Muscle of arm (tissue), 14 donors: ENCODE measurements at places on chromosomes 7 and 10.
A peak's percentile ranks its signal among the peaks of the same experiment; 100 is the strongest.

- no peak for DNase-seq
Measured at GRCh38 chr10:86105640-86106039, 261.0 kb downstream of the GRID1 start.

GRCh38 chr7:427506-428103, 92.0 kb downstream of the PDGFA start:
- no peak for DNase-seq

DNA sequence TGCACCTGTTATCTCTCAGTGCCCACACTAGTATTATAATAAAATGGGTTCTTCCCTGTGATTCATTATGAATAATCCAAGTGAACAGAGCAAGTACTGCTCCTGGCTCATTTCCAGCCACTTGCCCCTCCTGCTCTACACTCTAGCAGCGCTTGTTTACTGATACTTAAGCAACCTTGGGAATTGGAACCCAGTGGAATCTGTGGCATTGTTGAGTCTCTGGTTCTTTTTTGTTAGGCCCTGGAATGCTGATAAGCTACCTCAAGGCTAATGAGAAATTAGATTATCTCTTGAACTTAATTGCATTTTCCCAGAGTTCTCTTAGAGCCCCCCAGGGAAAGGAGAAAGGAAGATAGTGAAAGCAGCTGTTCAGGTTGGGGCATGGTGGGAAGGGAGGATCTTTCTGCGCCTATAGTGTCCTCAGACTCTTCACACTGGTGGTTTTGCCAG, 34.0 kb downstream of the PRKAR2B start:
- no peak for DNase-seq

GRCh38 chr7:2263176-2263575, 21.1 kb downstream of the NUDT1 start:
- no peak for DNase-seq

GRCh38 chr7:1810961-1811849, 141.1 kb downstream of the ELFN1 start:
- peak; percentile 54 for DNase-seq

DNA sequence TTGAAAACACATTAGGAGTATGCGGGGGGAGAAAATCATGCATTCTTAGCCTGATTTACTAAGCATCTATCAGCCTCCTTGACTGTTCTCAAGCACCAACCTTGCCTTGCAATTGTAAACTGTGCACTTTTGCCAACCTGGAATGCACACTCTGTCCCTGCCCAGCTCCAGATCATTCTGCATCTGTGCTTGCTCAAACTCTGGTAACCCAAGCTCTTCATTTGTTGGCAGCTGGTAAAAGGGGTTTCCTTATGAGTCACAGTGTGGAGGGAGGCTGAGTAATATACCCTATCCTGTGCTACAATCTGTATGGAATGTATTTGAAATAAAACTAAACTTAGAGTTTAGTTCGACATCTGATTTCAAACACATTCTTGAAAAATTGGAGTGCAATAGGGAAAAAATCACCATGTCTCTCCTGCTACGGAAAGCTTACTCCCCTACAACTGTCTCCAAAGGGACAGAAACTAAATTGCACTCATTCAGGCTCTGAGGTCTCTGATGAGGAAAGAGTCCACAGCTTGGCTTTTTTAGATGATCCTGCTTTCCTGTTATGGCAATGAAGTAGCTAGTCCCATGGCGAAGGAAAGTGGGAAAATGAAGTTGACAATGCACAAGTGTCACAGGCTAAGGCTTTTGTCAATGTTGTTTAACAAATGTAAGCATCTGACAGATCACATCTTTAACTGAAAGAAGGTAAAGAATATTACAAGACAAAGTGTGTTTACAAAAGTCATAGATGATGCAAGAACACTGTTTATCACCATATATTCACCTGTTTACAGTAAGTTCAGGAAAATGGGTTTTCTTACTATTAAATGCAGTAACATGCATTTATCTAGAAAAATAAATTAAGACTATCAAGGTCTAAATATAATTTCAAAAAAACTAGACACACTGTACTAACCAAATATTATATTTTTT, 61.9 kb downstream of the TES start:
- peak; percentile 67 for DNase-seq

DNA sequence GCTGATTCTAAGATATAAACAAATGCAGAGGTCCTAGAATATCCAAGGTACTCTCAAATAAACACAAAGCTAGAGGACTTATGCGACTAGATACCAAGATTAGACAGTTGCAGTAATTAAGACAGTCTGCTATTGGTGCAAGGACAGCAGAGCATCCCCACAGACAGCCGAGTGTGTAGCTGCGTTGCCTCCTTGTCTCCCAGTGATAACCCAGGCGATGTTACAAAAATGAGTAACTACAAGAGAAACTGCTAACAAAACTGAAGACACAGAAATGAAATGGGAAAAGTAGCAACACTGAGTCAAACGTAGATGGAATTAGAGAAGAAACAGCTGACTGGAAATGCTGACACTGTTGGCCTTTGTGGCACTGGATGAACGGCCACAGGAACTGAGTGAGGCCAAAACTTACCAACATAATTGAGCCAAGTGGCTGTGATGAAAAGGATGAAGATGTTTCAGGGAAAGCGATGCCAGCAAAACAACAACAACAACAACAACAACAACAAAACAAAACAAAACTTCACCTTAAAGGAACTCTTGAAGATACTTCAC, 54.3 kb downstream of the BAIAP2L1 start:
- no peak for DNase-seq

- peak; percentile 2 for DNase-seq
Measured at GRCh38 chr7:103704701-103705100, 258.7 kb upstream of the SLC26A5 start.

DNA sequence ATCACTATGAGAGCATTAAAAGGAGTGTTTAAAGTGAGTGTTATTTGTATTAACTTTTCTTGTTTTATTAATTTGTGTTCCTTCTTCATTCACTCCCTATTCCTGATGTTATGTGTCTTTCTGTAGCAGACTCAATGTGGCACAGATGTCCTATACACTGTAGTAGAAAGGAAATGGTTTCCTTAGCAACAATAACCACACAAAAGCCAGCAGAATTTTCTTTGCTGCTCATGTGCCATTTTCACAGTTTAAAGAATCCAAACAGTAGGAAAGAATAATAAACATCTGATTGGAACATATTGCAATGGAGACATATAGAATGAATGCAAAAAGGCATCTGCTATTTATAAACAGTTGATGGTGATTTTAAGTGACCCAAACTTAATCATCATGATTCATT, 763.6 kb downstream of the PHTF2 start:
- no peak for DNase-seq

- DNase-seq, result no peak
Measured at GRCh38 chr7:1979591-1980560, 252.9 kb downstream of the MAD1L1 start.

GRCh38 chr10:27998178-27998953, 513 bp downstream of the ODAD2 start:
- peak; percentile 57 for DNase-seq

DNA sequence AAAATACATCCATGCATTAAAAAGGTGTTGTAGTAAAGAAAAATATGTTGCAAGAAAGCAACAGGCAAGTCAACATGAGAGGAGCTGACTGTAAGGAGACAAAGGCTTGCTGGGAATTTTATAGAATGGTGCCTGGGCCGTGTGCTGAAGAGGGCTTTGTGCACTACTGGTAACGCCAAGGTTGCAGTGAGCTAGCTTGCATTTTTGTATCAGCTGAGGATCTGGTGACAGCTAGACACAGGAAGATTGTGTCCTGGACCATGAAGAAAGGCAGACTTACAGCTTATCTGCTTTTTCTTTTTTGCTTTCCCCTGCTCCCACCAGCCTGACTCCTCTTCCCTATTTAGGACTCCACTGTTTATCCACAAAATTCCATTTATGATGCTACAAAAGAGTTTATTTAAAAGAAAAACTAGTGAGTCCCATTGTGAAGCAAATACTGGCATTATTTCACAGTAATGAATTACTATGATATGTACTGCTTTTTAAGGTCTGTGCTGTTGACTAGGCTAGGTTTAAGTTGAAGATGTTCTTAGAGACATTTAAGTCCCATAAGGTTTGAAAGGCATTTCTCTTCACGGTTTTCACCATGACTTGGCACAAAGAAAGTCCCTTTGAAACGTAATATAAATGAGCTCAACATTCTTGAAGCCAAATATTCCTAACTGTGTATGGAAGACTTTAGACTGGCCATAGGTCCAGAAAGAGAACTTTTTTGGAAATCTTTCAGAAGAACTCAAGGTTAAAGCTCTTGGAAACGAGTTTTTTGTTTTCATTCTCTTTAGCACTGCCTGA, 88.6 kb downstream of the SEC23IP start:
- peak; percentile 38 for DNase-seq

DNA sequence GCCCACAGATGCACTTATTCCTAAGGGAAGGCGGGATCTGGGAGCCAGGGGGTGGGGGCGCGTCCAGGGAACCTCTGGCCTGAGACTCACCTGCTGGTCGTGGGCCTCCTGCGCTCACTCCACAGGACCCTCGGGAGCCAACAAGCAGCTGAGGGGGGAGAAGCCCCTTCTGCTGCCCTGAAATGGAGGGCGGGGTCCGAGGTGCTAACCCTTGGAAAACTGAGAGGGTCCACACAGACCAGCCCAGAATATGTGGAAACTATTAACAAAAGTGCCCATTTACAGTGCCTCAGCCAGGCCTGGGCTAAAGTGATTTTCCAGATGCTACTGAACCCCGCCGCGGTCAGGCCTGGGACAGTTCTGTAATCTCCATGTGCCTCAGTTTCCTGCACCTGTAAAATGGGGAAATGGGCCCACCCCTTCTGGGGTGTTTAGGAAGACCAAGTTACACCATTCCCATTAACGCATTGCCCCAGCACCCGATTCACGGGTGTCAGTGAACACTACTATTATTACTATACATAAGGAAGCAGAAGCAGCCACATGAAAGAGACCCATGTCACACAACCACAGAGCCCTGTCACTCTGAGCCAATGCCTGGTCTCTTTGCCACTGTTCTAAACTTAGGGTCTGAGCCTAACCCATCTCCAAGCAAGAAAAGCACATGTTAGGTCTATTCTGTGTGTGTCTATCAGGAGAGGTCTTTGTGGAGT, 630 bp upstream of the VSTM4 start:
- DNase-seq, result no peak

GRCh38 chr7:105429746-105430612, 41.3 kb upstream of the SRPK2 start:
- DNase-seq, result peak; percentile 44

DNA sequence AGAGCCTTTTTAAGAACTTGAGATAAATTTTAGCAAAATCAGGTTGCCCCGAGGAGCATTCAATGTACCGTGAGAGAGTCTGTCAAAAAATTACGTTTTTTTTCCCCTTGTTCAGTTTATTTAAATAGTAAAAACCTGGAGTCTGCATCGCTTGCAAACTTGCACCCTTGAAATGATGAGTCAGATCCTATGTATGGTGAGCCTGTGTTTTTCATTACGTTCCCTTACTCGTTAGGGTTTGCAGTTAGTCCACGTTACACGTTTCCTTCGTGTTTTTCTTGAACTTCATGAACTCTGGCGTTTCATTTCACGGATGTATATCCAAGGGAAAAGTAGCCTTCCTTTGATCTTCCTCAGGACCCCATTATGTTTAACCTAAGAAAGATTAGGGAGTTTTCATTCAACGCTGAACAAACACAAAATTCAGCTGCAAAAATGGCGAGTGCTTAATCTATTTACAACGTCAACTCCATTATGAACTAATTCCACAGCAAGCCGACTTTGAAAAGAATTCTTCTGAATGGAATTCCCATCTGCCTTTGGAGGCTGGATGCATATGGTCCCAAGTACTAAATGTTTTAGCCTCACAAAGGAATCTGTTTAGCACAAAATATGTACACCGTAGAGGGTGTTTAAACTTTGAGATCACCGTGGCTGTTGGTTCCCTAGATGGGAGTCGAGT, 182.4 kb downstream of the MYOF start:
- DNase-seq, result peak; percentile 24

- no peak for DNase-seq
Measured at GRCh38 chr7:112152186-112152585, 54.0 kb downstream of the DOCK4 start.

GRCh38 chr10:91909117-91909677, at the start of gene FGFBP3:
Gene FGFBP3, minus strand, starts transcription at chr10:91909486. Its CDS starts 517 bp downstream, at chr10:91908969.
- DNase-seq, result peak; percentile 62

- DNase-seq, result no peak
Measured at GRCh38 chr7:81419731-81420130, 350.1 kb downstream of the HGF start.

DNA sequence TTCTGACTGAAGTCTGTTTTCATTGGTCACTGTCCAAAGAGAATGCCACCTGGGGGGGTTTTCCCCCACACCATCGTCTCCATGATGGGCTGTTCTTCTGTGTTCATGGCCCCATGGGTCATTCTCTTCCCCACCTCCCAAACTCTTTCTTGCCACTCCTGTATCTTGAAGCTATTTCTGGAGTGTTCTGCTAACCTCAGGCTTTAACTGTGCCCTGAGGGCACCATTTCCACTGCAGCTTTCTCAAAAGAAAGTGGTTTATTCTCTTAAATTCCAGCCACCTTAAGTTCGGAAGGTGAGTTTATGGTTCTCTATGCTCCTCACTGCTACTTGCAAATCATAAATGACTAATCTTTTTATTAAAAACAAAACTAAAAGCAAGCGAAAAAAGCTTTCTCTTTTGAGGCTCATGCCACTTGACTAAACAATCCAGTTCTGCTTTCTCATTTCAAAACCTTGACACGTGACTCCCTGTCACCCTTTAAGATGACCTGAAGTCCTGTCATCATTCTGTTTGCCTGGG, 7.4 kb upstream of the APBB1IP start:
- peak; percentile 2 for DNase-seq

GRCh38 chr10:121531076-121531829, 67.0 kb downstream of the FGFR2 start:
- no peak for DNase-seq

GRCh38 chr7:149334219-149334618, 72.2 kb downstream of the ZNF783 start:
- no peak for DNase-seq

- DNase-seq, result peak; percentile 1
Measured at GRCh38 chr10:8312781-8313180, 258.3 kb downstream of the GATA3 start.

DNA sequence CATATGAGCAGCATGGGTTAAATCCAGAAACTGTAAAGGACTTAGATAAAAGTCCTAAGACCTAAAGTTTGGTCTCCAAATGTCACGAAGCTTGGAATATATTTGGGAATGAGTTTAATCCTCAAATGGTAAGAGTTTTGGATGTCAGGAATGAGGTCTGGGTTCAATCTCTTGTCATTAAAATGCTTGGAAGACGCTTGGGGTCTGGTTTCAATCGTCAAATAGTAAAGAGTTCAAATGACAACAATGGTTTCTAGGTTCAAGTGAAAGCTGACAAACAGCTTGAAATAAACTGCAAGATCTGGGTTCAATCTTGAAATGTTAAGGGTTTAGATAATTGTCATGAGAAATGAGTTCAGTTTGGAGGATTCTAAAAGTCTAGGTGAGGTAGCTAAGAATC, 385.5 kb upstream of the HPS1 start:
- no peak for DNase-seq

GRCh38 chr7:148903504-148903903, 19.4 kb upstream of the EZH2 start:
- DNase-seq, result no peak

DNA sequence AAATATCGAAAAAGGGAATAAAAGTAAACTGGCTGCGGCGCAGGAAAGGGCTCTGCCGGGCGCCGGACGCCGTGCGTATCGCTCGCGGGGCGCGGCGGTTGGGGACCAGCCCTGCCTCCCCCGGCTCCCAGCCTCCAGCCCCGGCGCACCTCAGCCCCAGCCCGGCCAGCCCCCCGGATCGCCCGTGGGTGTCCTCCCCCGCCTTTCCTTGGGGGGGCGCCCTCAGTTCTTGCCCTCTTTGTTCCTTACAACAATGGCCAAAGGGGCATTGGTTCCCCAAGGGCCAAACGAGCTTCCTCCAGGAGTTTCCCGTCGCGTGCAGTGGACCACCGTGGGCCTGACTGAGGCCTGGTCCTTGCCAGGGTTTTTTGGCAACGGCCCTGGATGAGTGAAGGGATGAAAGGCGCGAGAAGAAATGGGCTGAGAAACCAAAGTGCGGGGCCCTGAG, 1.2 kb downstream of the MACROH2A2 start:
- no peak for DNase-seq
